ENCODE measurements at places on chromosomes 3 and 15.

GRCh38 chr3:152039887-152040286 lies 166.4 kb downstream of the SUCNR1 start:
- no peak for DNase-seq

DNA sequence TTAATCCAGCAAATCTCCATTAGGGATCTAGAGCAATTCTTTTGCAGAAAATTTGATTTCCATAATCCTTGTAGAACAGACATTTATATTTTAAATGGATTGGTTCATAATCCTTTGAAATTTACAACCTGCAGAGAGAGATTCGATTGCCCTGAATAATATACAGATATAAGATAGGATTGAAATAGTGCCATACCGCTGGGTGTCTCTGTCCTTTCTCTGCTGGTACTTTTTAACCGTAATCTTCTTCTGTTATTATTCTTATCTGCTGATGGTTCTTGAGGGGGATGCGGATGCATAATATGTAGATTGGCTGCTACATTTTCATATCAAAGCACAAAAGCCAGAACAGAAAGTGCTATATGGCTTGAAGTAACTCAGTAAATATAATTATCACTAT lies 182.2 kb downstream of the CFAP20DC start:
- DNase-seq = no peak

- no peak for DNase-seq
Measured at GRCh38 chr3:124965413-124965812, 30.9 kb upstream of the MUC13 start.

GRCh38 chr3:156604642-156605144 lies 49.8 kb upstream of the SSR3 start:
- DNase-seq = no peak

DNA sequence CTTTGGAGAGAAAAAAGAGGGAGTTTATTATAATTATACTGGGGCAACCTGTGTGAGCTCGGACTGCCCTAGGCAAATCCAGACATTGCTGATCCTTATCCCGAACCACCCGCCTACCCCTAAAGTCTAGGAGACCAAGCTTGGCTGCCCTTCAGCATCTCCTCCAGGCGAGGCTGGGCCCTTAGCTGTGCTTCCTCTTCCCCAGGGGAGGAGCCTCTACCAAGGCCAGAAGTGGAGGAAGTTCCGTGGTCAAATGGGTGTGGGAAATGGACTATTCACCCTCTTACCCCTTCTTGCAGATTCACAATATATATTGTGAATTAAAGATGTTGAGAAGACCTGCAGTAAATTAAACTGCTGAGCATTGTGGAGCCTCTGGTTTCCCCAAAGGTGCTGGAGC lies 158.3 kb upstream of the HES1 start:
- DNase-seq = no peak

- no peak for DNase-seq
Measured at GRCh38 chr3:50571486-50571885, 2.2 kb downstream of the HEMK1 start.

- no peak for DNase-seq
Measured at GRCh38 chr3:32359766-32360492, 31.7 kb upstream of the CMTM7 start.

DNA sequence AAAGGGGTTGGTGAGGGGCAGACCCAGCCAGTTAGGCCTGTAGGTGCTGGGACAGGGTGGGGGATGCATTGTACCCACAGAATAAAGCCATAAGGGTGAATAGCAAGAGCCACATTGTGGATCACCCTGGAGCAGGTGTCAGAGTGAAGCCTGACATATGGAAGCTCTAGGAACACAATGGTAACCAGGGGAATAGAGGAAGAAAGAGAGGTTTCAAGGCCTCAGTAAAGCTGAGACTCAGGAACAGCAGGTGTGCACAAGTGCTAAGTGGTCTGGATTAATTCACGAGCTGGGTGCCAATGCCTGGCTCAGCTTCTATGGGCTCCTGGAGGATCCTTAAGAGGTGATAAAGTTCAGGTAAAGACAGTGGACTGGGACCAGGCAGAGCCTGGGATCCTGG lies 323.7 kb upstream of the CTNNB1 start:
- no peak for DNase-seq

GRCh38 chr15:38130740-38131498 lies 121.7 kb upstream of the SPRED1 start:
- DNase-seq = no peak

DNA sequence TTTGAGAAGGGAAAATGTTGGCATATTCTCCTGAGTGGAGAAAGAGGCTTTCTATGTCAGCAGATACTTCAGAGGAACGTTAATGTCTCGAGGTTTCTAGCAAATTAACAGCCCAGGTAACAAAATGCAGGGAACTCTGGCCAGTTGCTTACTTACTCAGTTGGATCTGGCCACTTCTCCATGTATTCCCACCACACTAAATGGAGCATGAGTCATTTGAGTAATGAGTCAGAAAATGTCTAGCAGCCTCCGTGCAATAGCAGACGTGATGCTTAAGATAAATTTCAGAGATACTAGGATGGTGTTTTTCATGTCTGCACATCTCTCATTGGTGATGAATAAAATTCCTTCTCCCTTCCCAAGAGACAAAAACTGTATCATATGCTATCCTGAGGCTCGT lies 671.5 kb downstream of the FHIT start:
- DNase-seq = no peak

DNA sequence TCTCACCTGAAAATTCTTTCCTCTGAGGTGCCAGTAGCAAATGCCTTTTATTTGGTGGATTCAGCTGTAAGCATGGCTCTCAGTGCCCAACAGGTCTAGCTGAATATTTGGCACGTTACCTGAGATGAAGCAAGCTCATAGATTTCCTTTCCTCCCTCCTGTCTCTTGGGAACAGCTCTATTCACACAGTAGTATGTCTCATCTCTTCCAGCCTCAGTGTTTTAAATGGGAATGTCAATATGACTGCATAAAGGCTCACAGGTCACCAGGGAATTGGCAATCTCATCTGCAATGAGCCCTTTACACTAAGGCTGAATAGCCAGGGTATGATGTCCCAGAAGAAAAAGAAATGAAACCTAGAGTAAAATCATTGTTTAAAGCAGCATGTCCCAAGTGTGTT lies 733.5 kb downstream of the NTRK3 start:
- no peak for DNase-seq

- peak; percentile 98 for DNase-seq
Measured at GRCh38 chr3:187748050-187748481, 2.8 kb upstream of the BCL6 start.

DNA sequence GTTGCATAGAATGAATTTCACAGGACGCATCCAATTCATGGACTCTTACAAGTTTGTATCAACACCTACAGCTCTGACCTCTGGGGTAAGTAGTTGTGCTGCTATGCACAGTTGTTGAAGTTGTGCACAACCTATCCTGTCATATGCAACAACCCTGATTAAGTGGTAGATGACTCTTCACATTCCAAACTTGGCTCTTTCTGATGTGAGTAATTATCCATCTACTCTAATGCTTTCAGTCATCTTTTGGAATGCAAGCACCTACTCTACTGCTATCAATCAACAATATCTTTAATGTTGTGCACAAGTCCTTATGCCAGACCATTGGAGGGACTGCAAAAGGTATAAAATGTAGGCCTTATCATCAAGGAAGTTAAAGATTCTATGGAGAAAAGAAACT lies 921.4 kb downstream of the MCTP2 start:
- no peak for DNase-seq

DNA sequence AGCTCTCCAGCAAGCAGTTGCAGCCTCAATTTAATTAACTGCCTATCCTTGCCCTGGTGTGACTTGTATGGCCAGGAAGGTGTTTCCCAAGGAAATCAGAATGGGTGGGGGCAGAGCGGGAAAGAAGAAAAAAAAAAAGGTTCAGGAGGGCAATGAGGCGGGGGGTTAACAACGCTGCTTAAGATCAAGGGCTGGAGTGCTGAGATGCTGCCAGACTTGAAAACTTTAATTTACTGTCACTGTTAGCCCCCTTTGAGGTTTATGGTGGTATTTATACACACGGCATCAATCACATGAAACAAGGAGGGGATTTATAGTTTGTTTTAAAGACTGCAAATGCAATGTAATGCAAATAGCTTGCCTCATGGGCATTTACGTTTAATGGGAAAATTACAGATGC lies 319.4 kb upstream of the NR2F2 start:
- DNase-seq = no peak

Data from NCI-H2107 (cell line).